ENCODE measurements at places on chromosomes 13 and 19.
A peak's percentile ranks its signal among the peaks of the same experiment; 100 is the strongest.

DNA sequence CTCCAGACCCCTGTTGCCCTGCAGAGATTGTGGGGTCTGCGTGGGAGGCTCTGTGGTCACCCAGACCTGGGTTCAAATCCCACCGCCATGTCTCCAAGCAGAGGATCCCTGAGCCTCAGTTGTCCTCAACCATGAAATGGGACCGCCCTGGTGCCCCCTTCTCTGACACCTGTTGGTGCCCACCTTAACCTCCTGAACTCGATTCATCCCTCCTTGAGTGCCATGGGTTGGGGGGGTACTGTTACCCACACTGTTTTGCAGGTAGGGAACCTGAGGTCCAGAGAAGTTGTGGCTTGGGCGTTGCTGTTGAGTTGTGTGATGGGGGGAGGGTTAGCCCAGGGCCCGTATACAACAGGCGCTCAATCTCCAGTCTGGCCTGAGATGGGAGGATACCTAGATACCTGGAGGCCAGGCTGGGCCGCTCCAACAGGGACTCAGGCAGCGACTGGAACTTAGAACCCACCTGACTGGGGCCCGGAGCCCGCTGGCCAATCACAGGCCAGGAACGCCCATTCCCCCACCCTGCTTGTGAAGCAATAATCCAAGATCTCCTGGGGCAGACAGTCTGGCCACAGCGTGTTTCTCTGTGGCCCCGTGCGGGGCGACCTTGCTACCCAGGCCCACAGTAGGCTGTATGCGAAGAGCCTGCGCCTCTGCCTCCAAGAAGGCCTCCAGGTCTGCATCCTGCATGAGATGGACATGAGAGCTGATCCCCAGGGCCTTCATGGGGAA lies 2.8 kb downstream of the ARID3A start:
- DNase-seq: no peak

- no peak for DNase-seq
Observed at GRCh38 chr13:65460136-65460535, 1770.0 kb downstream of the PCDH9 start.

DNA sequence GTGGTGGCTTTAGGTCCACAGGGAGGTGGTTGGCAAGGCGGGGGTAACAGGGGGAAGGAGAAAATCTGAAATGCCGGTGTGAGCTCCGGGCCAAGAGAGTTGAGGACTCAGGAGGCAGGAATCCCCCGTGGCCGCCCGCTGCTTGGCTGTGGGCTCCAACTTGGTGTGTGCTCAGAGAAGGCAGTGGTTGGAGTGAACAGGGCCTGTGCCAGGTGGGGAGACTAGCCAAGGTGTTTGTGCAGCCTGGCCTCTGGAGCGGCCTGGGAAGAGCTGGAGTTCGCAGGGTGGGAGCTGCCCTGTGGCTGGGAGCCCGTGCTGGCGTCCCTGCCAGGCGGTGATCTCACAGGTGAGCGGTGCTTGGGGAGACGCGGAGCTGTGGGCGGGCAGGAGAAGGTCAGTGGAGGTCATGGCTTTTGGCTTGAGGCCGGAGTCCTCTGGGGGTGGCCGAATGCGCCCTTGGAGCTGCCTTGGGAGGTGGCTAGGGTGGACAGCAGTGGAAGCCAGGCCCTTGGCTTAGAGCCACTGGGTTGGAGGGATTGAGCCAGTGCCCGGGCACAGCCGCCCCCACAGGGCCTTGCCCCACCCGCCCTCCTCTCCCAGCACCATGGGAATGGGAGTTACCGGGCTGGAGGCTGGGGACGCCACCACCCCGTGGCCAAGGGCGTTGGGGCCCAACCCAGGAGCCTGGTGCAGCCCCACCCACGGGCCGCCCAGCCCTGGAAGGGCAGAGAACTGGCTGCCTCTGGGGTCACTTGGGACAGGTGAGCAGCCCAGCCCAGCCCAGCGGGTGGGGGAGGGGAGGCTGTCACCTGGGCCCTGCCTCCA lies 7.1 kb upstream of the CIRBP start:
- no peak for DNase-seq

DNA sequence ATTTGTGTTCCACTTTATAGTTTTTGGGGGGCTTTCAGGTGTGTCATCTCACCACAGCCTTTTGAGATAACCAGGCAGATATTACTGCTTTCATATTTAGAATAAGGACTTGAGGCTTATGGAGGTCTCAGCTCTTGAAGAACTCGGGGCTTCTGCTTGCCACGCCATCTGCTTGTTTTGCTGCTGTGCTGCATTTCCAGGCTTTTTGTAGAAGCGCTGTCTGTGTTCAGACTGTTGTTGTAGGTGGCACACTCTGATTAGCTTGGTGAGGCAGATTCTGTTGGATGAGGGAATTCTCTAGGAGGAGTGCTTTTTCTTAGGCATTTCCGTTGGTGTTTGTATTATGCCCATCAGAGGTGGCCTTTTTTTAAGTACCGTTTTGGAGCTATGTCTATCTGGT lies 57.2 kb downstream of the WASF3 start:
- no peak for DNase-seq

- no peak for DNase-seq
Observed at GRCh38 chr19:49843265-49843664, 7.7 kb upstream of the PTOV1 start.

DNA sequence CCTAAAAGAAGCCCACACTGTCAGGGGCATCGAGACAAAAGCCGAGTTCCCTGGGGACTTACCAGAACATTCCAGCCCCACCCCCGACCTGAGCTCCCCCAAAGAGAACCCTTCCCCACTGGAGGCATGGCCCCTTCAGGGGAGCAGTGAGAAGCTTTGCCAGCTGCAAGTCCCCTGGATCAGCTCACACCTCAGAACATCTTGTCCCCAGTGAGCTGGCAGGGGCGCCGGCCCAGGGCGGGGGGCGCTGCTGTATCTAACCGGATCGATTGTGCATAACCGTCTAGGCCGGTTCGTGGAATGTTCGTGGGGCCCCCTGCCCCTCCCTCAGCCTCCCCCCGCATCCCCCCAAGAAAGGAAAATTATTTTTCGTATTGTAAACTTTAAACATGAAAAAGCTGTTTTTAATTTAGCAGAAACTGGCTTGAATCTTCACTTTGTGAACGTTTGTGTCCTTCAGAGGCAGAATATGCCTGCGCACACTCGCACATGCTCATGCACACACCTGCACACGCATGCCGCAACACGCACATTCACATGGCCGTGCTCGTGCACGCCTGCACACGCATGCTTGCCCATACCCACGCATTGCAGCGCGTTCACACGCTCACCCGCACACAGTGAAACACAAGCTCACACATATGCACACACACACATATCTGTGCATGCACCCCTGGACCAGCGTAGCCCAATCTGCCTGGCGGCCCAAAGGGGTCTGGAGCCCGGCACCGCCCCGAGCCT lies 12.0 kb upstream of the CRTC1 start:
- DNase-seq: no peak

DNA sequence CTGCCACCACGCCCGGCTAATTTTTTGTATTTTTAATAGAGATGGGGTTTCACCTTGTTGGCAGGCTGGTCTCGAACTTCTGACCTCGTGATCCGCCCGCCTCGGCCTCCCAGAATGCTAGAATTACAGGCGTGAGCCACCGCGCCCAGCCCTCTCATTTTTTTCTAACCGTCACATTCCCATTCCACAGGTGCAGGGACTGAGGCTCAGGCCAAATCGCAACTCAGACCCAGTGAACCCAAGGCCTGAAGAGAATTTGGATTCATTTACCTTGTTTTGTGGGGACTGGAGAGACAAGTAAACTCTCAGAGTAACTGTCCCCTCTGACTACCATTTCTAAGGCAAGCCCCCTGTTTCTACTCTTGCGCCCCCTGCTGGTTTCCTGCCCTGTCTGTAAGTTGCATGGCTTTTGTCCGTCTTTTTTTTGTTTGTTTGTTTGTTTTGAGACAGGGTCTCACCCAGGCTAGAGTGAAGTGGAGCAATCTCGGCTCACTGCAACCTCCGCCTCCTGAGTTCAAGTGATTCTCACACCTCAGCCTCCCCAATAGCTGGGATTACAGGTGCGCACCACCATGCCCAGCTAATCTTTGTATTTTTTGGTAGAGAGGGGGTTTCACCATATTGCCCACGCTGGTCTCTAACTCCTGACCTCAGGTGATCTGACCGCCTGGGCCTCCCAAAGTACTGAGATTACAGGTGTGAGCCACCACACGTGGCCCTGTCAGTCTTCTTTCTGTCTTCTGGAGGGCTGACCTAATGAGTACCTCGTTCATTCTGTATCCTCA lies 2.3 kb upstream of the STRN4 start:
- no peak for DNase-seq

GRCh38 chr19:52190487-52191293 lies 838 bp downstream of the PPP2R1A start:
- DNase-seq: no peak

DNA sequence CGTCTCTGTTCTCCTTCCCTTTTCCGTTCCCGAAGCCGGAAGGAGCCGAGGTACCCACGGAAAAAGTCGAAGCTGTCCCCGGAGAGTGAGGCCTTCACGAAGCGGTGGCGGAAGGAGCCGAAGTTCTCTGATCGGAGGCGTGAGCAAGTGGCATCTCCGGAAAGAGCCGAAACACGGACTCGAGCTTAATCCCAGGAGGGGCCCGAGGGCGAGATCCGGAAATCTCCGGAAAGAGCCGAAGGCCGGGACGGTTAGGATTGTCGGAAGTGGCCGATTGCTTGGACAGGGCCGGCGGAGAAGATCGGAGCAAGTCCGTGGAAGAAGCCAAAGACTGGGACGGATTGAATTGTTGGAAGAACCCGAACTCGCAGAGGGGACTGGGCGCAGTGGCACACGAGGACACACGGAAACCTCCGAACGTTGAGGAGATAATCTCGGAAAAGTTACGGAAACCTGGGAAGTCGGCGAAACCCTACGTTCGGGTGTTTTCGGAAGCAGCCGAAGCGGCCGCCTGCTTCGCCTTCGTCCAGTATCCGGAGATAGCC lies 440 bp upstream of the U2AF2 start:
- DNase-seq: no peak

- DNase-seq: no peak
Observed at GRCh38 chr19:7965259-7965841, 21.9 kb upstream of the TIMM44 start.

DNA sequence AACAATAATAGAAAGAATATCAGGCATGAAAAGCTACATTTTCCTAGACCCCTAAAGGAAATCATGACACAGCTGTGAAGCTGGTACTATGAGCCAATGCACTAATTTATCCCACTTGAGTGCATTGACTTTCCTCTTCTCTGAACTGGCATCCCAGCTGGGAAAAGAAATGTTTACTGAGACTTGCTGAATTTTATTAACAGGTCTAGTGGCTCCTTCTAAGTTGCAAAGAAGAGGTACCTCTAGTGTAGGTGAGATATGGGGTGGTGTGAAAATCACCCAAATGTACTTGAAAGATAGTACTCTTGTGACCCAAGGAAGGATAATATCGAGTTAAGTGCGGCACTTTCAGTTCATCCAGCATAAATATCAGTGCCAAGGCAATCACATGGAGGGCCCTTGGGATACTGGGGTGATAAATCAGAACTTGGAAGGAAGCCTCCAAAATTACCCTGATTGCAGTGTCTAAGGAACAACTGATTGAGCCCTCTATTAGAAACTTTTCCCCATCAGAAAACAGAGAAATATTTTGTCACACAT lies 369.2 kb downstream of the PCDH9 start:
- DNase-seq: no peak

- DNase-seq: no peak
Observed at GRCh38 chr13:24038841-24039330, 121.6 kb upstream of the SPATA13 start.

DNA sequence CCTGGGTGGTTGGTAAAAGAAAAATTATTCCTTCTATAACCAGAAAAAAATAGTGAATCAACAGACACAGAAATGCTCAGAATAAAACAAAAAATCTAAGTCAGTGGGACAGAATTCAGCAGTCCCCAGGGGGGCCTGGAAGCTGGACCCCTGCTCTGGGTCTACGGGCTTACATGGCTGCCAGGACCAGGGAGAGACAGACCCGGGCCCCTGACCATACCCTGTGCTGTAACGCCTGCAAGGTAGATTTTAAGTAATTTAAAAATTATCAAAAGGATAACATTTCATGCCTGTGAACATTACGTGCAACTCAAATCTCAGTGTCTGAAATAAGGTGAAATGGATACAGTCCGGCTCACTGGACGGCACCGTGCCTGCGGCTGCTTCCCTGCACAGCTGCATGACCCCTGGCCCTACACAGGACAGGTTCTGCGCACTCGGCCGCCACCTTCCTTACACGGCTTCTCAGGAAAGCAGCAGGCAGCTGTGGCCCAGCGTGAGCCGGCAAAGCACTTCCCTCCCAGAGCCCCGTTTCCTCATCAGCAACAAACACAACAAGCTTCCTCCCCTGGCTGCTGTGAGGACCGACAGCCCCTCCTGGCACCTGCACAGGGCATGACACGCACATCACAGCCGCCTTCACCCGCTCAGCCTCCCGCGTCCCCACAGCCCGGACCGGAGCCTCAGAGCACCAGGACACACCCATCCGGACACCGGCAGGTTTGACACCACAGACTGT lies 22.2 kb downstream of the RASA3 start:
- no peak for DNase-seq

DNA sequence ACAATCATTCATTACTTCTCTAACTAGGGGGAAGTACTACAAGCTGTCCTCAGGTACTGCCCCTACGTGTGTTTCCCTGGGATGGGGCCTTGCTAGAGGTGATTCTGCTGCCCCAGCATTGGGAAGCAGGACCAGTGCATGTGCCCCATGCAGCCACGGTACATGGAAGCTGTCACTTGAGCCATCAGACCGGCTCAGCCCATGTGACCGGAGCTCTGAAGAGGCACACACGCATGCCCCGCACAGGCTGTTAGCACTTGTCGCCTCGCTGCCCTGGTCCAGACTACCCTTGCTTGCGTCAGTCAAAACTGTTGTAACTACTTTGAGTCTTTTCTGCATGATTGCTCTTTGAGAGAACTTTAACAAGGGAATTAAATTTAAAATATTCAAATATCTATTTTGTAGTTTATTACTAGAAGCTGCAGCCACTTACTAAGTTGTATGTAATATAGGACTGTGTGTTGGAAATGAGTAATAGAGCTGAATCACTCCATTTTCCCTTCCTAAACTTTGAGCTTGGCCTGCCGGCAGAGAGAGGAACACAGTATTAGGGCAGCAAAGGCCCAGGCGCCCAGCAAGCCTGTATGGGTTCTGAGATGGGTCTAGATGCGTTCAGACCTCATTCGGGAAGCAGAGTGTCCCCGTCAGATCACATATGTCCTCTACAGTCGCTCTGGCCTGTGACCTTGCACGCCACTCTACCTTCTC lies 42.2 kb downstream of the DHRS12 start:
- DNase-seq: peak; percentile 71

- no peak for DNase-seq
Observed at GRCh38 chr19:1538978-1539377, 15.1 kb downstream of the PLK5 start.

DNA sequence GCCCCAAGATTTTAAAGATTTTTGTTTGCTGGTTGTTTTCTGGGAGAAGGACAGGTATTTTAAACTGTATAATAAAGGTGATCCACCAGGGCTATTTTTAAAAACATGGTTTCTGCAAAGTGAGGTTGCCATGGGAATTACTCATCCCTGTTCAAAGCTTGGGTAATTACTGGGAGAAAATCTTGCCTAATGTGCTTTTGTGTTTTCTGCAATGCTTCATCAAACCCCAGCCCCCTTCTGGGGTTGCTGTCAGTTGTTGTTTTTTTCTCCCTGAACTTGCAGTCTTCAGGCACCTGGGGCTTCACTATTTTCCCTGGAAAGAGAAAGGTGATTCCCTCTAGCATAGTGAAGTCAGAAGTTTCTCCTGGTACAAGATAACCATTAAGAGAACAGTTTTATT lies 277.2 kb downstream of the NALCN start:
- no peak for DNase-seq

GRCh38 chr19:57263244-57263741 lies 17.0 kb upstream of the ZNF460 start:
- no peak for DNase-seq

GRCh38 chr13:39930544-39931444 lies 275.3 kb downstream of the COG6 start:
- DNase-seq: no peak

- no peak for DNase-seq
Observed at GRCh38 chr13:31286930-31287329, 87.2 kb downstream of the B3GLCT start.
